ENCODE measurements at places on chromosomes 11 and 22.

- no peak for DNase-seq
Measured at GRCh38 chr11:27107548-27107947, 66.9 kb downstream of the BBOX1 start.

GRCh38 chr22:46374663-46375474, 39.4 kb downstream of the TRMU start:
- no peak for DNase-seq

DNA sequence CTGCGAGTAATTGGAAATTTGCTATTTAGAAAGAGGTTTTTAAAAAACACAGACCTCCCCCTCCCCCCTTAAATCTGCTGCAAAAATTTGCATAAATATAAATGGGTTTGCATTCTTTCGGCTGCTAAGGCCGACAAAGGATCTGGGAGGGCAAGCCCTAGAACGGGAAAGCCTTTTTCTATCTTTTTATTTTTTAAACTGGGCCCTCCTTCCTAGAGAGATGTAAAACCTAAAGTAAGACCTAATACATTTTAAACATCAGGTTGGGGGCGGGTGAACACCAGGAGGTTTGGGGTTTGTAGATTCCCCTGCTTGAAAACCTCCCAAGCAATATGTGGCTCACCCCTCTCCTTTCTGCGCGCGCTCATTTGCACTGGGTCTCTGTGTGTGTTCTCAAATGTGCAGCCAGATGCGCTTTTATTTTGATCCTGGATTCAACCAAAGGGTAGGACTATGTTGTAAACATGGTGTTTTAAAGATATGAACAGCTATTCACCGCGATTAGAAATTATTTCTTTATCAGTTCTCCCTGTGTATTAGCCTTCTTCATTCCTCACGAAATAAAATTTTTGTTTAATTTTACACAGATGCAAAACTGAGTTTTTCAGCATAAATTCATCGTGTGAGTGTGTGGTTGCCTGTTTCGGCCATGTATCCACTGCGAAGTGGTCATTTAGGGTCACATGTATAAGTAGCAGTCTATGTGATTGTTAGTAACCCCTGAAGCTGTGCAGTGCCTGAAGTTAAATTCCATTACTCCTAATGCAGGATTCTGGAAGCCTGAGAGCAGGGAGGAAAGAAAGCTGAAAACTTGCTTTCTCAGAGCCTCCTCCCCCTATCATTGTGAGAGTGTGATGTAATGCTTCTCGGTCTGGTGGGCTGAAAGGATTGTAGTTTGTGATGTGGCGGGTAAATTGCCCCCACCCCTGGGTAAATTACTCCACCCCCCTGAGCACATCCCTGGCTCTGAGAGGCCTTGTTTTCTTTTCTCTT, 988 bp downstream of the TNRC6B start:
- DNase-seq, result peak; percentile 75

DNA sequence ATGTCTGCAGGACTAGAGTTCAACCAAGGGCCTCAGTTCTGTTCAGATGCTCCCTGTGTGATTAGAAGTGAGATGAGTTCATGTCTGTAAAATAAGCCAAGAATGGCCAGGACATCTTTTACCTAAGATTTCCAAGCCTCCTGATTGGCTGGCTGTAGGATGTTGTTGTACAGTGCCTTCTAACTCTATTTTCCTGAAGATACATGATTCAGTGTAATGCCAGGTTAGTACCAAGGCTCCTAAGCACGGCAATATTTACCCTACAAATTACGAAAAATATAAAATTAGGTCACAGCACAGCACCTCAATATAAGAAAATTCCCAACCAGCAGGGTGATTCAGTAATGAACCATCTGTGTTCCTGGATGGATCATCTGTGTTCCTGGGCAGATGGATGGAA, 140.0 kb upstream of the MTMR2 start:
- no peak for DNase-seq

GRCh38 chr11:7600205-7600775, 73.0 kb downstream of the CYB5R2 start:
- DNase-seq, result peak; percentile 85

- no peak for DNase-seq
Measured at GRCh38 chr11:36216061-36216615, 73.1 kb downstream of the COMMD9 start.

DNA sequence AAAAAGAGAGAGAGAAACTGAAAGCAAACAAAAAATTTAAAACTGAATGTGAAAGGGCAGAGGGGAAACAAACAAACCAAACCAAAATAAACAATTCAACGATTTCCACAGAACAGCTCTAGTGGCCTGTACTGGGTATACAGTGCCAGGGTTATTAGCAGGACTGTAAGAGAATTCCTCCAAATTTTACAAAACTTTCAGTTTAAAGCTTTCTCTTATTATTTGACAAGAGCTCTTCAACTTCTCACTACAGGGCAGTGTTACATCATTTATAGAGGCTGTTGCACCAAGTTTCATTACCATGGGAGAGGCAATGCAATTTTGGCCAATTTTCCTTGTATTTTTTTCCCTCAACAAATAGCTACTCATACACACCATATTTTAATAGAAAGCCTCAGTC, 44.3 kb upstream of the CLPB start:
- DNase-seq, result no peak

GRCh38 chr11:45511566-45511965, 153.9 kb downstream of the CHST1 start:
- peak; percentile 15 for DNase-seq

- peak; percentile 36 for DNase-seq
Measured at GRCh38 chr11:64804346-64805210, 1.6 kb upstream of the MAP4K2 start.

- DNase-seq, result no peak
Measured at GRCh38 chr11:74615988-74616387, 23.6 kb downstream of the POLD3 start.

- peak; percentile 90 for DNase-seq
Measured at GRCh38 chr11:114135737-114136151, 76.2 kb downstream of the ZBTB16 start.

DNA sequence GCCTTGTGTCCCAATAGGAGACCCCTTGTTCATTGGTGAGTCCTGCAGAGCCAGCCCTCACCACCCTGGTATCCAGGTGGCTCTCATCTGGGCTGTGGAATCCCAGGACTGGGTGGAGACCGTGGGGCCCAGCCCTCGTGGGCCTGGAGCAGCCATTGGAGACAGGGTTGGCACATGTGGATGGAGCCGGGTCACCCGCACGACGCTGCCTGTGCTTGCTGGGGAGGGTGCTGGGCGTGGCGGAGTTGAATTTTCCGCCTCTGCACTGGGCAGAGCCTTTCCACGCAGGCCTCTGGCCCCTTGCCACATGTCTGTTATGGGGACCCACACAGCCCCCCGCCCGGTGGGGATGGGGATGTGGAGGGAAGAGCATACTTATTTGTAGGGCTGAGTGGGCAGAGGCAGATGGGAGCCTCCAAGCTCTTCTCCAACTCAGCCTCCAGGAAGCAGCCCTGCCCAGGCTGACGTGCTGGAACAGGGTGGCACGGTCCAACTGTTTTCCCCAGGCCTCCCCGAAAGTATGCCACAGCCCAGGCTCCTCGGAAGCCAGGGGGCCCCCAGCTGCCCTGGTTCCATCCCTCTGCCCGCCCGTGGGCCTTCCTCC, 12.6 kb downstream of the GRAMD4 start:
- no peak for DNase-seq

GRCh38 chr22:17305076-17305475, 64.2 kb upstream of the CECR2 start:
- no peak for DNase-seq

GRCh38 chr22:36606114-36606513, 77.1 kb upstream of the EIF3D start:
- DNase-seq, result no peak

DNA sequence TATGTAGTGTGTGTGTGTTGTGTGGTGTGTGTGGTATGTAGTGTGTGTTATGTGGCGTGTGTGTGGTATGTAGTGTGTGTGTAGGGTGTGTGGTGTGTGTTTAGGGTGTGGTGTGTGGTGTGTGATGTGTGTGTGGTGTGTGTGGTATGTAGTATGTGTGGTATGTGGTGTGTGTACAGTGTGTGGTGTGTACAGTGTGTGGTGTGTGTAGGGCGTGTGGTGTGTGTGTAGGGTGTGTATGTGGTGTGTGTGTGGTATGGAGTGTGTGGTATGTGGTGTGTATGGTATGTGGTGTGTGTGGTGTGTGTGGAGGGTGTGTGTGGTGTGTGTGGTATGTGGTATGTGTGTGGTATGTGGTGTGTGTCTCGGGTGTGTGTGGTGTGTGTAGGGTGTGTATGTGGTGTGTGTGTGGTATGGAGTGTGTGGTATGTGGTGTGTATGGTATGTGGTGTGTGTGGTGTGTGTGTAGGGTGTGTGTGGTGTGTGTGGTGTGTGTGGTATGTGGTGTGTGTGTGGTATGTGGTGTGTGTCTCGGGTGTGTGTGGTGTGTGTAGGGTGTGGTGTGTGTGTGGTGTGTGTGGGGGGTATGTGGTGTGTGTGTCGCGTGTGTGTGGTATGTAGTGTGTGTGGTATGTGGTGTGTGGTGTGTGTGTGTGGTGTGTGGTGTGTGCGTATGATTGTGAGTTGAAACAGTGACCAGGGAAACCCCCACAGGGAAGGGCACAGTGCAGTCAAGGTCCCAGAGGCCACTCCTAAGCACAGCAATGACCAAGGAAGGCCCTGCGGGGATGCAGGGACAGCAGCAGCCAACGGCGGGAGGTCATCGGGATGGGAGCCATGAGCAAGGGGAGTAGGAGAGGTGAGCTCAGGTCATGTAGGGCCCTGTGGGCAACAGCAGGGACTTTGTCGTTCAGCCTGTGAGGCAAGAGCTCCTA, 2.9 kb upstream of the PPP6R2 start:
- peak; percentile 26 for DNase-seq

- no peak for DNase-seq
Measured at GRCh38 chr11:64776875-64777274, 1.5 kb downstream of the SF1 start.

DNA sequence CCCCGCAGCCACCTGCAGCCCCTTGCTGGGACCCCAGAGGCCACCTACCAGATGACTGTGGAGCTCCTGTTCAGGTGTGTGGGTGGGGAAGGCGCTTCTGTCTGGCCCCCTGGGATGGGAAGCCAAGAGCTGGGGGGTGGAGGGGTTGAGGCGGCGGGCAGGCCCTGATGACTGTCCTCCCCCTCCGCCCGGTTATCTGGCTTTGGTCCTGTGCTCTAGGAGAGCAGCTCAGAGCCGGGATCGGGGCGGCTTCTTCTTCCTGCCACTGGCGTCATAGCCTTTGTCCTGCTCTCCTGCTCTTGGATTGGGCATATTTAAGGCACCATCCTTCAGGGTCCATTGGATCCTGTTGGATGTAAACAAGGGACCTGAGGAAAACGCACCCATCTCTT, 38.4 kb downstream of the TPCN2 start:
- no peak for DNase-seq

DNA sequence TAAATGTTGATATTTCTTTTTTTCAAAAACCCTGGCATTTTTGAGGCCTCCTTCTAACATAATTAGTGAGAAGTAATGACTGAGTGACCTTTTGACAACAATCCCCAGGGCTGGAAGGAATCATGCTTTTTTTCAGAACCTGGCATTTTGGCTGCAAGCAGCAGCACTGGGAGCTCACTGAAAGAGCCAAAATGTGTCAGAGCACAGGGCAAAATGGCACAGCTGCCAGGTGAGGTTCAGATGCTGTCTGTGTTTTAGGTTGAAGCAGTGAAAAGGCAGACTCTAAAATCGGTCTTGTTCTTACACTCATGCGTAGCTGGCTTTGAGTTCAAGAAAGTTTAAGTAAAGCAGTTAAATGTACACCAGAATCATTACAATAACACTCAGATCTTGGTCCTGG, 1063.8 kb downstream of the DLG2 start:
- no peak for DNase-seq

GRCh38 chr11:44133335-44133946, 38.0 kb downstream of the EXT2 start:
- peak; percentile 31 for DNase-seq

- no peak for DNase-seq
Measured at GRCh38 chr11:17014321-17014832, at the start of gene PLEKHA7. PLEKHA7 (minus strand) TSS chr11:17014414; CDS start chr11:17014401, 13 bp downstream.

DNA sequence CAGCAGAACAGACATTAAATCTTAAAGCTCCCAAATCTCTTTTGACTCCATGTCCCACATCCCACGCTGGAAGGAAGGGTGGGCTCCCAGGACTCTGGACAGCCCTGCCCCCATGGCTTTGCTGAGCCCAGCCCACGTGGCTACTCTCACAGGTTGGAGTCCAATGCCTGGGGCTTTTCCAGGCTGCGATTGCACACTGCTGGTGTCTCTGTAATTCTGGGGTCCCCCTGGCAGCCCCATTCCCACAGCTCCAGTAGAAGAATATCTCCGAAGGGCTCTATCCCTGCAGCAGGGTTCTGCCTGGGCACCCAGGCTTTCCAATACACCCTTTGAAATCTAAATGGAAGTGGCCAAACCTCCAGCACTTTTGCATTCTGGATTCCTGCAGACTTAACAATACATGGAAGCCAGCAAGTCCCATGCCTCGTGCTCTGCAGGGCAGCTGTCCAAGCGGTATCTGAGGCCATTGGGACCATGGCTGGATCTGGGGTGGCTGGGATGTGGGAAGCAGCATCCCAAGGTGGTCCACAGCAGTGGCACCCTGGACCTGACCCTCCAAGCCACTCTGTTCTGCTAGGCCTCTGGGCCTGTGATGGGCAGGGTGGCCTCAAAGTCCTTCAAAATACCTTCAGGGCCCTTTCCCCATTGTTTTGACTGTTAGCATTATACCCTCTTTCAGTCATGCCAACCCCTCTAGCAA, 47.9 kb upstream of the TH start:
- no peak for DNase-seq

- no peak for DNase-seq
Measured at GRCh38 chr22:30238661-30239487, 7.7 kb downstream of the LIF start.

DNA sequence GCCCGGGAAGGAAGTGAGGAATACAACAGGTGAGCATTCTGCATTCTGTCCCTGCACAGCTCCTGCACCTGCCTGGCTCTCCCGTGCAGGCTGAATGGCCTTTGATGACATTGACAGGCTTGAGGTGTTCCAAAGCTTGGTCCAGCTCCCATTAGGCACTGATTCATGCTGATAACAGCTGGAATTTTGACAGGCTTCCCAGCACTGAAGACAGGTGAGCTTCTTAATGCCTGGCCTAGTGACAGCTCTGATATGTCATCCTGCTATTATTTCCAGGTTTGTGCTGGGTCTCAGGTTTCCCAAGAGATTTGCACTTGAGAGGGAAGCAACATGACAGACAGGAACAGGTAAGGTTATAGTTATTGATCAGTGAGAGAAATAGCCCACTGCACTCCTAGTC, 58.0 kb upstream of the MTNR1B start:
- no peak for DNase-seq

- DNase-seq, result peak; percentile 6
Measured at GRCh38 chr11:56396047-56396446, 16.4 kb upstream of the OR5AL1 start.

DNA sequence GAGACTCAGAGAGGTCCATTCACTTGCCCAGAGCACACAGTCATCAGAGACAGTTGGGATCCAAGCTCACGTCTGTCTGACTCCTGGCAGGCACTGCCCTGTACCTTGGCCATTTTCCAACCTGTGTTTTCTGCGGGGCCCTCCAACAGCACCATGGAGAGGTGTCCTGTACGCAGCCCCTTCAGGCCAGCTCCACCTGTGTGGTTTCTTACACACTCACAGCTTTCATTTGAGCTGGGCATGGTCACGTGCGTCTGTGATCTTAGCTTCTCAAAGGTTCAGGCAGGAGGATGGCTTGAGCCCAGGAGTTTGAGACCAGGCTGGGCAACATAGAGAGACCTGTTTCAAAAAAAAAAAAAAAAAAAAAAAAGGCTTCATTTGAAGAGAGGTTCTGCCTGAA, 24.4 kb downstream of the TOM1 start:
- DNase-seq, result no peak

GRCh38 chr11:8531312-8531711, 62.7 kb downstream of the STK33 start:
- no peak for DNase-seq
